ENCODE measurements at places on chromosomes 6 and 20.
A peak's percentile ranks its signal among the peaks of the same experiment; 100 is the strongest.

DNA sequence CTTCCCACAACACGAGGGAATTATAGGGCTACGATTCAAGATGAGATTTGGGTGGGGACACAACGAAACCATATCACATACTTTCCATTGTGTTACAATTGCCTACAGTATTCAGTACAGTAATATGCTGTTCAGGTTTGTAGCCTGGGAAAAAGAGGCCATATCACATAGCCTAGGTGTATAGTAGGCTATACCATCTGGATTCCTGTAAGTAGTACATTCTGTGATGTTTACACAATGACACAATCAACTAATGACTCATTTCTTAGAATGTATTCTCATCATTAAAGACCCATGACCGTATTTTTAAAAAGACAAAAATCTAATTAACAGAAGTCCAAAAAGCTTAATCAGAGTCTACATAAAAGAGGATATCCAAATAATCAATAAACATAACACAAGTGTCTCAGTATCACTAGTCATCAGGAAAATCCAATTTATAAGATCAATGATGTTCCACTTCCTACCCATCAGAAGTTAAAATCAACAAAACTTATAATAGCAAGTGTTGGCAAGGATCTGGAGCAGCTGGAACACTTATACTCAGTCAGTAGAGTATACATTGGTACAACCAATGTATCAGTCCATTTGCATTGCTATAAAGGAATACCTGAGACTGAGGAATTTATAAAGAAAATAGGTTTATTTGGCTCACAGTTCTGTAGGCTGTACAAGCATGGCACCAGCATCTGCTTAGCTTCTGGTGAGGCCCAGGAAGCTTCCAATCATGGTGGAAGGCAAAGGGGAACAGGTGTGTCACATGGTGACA lies 215.9 kb downstream of the CLVS2 start:
- no peak for DNase-seq

DNA sequence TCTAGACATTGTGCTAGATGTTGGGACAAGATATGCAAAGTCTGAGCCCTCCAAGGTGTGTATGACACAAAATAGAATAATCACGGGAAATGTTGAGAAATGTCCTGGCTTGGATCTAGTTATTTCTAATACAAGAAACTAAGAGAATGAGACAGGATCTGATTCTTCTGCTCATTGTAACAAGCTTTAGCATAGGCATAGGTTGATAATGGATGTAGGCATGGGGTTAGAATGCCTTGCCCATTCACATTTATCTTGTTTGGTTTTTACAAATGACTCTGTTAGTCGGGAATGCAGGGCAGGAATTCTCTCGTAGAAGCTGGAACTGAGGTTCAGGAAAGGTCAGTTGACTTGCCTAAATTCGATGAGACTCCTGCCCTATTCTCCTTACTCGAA lies 1.5 kb upstream of the SLC26A8 start:
- no peak for DNase-seq

DNA sequence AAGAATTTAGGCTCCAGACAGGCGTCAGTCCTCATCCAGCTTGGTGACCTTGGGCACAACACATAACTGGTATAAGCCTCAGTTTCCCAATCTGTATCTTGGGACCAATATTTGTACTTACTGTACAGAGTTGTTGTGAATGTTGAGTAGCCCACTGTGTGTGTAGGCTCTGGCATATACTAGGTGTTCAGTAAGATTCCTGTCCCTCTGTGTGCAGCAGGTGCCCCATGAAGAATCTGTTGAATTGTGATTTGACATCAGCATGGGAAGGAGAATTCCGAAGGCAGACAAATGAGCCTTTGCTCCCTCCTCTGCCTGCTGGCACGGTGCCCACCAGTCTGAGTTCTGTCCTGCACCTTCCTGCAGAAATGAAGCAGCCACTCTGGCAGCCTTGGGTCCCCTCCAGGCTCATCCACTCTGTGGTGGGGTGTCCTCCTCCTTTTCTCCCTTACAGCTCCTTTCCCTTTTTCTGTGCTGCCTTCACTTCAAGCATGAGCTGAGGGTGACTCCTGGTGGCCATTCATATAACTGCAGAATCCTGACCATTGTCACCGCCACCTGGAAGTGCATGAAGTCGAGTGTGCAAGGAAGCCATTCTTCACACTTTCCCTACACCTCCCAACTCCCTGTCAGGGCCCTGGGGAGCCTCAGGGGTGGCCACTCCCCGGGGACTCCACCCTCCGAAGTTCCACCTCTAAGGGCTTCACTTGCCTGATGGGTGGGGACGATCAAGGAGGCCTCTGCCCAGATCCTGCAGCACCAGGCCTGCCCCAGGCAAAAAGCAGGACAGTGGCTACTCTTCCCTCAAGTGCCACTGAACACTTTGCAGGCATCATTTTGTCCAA lies 48.2 kb downstream of the MRPL14 start:
- peak; percentile 86 for DNase-seq

GRCh38 chr20:5045906-5046305 lies 44.6 kb upstream of the SLC23A2 start:
- DNase-seq = peak; percentile 51

GRCh38 chr6:47897247-47897646 lies 115.4 kb downstream of the OPN5 start:
- no peak for DNase-seq

GRCh38 chr6:120774275-120774674 lies 560.0 kb downstream of the TBC1D32 start:
- no peak for DNase-seq

DNA sequence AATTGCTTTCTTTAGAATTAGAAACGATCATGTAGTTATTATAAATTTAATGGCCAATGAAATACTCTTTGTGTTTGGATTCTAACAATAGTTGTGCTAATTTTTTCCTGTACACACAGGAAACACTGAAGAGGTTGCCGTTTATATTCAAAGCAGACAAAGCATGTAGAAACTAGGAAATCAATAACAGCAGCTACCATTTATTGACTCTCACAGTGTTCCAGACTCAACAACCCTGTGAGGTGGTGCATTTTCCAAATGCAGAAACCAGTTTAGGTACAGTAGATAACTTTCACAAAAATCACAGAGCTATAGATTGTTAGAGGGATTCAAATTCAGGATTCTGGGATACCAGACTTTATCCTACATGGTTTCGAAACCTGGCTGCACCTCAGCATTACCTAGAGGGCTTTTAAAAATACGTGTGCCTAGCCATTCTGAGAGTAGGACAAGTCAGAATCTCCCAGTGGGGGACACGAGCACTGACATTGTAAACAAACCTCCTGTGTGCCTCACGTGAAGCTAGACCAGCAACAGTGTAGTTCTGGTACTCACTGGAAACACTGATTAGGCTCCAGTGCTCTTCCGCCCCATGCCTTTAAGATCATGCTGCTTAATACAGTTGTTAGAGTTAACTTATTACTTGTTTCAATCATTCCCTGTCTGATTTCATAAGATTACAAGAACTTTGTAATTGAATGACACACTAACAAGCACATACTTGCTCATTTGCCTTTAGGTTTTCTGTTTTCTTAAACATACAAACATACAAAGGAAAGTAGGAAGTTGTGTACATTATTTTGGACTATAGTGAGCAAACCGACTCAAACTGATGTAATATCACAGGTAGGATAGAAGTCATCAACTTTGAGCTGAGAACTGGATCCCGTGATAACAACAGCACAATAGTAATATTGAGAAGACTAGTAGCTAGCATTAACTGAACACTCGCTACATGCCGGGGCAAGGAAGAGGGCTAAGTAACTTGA lies 65.8 kb downstream of the MAP3K4 start:
- no peak for DNase-seq

GRCh38 chr20:11901127-11901526 lies 16.6 kb upstream of the BTBD3 start:
- DNase-seq = no peak

DNA sequence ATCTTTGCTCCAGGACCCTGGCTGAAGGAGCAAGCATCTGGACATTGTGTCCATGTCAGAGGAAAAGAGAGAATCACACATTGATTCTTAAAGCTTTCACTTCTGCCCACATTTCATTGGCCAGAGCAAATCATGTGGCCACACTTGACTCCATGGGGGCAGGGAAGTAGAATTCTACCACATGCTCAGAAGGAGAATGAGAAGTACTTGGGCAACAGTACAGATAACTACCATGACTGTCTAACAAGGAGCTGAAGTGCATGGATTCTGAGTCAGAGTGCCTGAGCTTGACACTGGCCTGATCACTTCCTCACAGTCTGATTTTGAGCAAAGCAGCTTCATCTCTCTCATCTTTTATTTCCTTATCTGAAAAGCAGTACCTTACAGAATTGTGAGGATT lies 38.6 kb downstream of the GHRH start:
- peak; percentile 93 for DNase-seq

DNA sequence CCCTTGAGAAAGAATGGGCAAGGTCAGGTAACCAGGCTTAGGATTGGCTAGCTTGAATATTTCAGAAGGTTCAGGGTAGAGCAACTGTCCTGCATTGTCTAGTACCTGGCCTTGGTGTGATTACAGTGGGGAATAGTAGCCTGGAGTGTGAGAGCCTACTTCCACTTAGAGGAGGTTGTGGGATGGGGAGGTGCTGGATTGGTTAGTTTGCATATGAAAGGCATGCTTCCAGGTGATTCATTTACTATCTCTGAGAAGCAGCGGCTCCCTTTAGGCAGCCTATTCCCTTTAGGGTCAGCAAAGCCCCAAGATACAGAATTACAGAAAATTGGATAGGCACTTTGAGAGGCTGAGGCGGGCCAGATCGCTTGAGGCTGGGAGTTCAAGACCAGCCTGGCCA lies 25.0 kb upstream of the SCGN start:
- no peak for DNase-seq

- DNase-seq = no peak
Measured at GRCh38 chr6:44682987-44683779, 295.7 kb downstream of the CDC5L start.

GRCh38 chr6:93721386-93722048 lies 302.2 kb upstream of the EPHA7 start:
- DNase-seq = no peak

- peak; percentile 84 for DNase-seq
Measured at GRCh38 chr6:142942805-142943227, 2.2 kb downstream of the HIVEP2 start.

DNA sequence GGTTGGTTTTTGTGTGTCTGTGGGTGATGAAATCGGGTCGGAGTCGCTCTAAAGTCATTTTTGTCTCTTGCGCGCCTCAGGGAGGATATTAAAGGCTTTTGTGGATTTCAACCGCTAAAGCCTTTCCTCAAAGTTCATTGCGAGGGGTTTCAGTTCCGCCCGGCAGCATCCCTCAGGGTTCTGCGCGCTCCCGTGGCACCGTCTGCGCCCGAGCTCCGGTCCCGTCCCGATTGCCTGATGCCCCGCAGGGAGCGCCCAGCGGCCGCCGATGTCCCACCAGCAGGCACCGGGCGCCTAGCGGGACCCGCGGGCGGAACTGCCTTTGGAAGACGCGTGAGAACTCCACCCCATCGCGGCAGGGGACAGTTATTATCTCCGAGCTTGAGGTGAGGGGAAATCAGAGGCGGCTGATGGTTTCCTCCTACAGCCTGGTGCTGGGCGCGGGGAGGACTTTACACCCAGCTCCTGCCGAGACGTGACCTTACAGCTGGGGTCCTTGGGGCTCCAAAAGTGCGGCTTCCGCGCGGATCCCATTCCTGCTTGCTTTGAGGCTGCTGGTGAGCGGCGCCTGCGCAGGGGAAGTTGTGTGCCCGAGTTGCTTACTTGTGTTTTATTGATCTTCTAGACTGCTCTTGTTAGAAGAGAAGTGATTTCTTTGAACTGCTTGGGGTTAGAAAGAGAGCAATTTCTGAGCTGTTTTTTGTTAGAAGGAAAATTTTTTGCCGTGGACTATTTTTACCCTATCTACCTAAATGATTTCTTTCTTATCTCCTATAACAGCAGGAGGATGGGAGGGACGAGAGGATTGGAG lies 27.1 kb downstream of the ULBP1 start:
- peak; percentile 32 for DNase-seq

- DNase-seq = no peak
Measured at GRCh38 chr6:134903448-134903847, 46.5 kb downstream of the ALDH8A1 start.

DNA sequence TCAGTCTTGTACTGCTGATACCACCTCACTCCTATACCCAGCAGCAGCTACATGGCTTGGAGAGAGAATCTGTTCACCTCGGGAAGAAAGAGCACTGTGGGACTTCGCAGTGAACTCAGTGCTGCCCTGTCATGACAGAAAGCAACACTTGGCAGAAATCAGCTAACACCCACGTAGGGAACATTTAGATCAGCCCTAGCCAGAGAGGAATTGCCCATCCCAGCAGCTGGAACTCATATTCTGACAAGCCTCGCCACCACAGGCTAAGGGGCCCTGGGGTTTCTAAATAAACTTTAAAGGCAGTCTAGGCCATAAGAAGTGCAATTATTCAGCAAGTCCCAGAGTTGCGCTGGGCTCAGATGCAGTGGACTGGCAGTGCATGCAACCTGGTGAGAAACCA lies 1266.8 kb downstream of the GRIK2 start:
- no peak for DNase-seq
